ENCODE measurements at places on chromosomes 12 and 14.

GRCh38 chr12:2020511-2020910 lies 16.3 kb upstream of the DCP1B start:
- no peak for DNase-seq

DNA sequence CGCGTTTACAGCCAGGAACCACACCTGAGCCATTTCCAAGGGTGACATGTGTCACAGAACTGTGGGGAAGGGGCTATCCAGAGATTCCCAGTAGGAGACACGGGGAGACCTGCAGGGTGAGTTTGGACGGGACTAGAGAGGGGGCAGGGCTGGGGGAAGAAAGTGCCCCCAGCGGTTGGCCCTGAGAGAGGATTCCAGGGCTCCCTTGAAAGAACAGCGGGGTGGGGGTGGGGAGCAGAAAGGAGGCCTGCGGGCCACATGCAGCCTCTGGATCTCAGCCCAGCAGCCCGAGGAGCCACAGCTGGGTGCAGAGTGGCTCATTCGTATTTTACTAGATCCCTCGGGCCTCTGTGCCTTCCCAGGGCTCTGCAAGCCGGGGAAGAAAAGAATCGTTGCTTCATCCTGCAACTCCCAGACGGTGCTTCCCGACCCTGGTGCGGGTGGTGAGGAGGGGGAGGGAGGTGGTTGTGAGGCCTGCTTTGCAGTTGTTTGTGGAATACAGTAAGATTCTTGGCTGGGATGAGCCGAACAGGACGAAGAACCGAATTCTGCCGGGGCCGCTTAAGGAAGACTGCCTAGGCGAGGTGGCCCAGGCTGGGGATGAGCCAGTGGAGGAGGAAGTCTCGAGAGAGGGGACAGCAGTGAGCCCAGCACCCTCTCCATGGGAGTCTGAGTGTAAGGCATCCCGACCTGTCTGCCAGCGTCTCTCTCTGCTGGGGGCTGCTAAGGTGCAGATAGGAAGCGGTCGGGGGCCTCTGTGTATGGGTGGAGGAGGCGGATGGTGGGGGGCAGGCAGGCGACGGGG lies 36.1 kb upstream of the ANKRD9 start:
- DNase-seq = no peak

GRCh38 chr12:89064151-89064550 lies 288.1 kb downstream of the DUSP6 start:
- DNase-seq = no peak

- DNase-seq = no peak
These were observed 15.0 kb upstream of the MDM2 start for GRCh38 chr12:68792952-68793351.

DNA sequence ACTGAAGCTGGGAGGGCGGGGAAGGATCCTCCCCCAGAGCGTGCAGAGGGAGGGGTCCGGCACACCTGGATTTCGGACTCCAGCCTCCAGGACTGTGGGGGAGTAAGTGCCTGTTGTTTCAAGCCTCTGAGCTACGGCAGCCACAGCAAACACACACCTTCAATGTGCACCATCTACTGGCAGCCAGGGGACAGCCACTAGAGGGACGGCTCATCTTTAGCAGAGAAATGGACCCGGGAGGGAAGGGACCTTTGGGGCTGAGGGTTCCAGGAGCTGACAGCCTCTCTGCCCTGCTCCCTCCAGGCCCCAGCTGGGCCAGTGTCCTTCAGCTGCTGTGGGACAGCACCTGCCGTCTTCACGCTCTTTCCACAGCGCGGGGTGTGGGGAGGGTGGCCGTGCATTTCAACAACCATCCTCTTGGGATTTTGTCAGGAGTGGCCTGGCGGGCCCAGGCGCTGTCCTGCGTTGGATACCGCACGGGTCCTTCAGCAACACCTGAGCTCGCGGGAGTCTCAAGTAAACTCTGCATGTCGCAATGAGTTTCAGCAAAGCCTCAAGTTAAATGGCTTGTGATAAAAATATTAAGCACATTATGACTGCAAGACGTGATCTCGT lies 209.2 kb upstream of the C14orf180 start:
- DNase-seq = no peak

GRCh38 chr12:6871052-6871957 lies 1.8 kb downstream of the SPSB2 start:
- no peak for DNase-seq

- DNase-seq = no peak
These were observed 10.5 kb upstream of the SCARB1 start for GRCh38 chr12:124874188-124874587.

- DNase-seq = no peak
These were observed 28.3 kb downstream of the NGB start for GRCh38 chr14:77242752-77243151.

DNA sequence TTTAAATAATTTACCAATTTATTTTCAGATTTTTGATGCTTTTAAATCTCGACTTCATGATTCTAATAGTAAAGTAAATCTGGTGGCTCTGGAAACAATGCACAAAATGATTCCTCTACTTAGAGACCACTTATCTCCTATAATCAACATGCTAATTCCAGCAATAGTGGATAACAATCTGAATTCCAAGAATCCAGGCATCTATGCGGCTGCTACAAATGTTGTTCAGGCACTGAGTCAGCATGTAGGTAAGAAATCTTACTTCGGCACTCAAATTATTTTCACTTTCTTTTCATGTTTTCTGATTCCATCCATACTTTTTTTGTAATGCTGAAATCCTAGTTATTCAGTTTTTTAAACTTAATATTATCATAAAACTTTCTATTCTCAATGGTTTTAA lies 15.5 kb upstream of the PRPF39 start:
- no peak for DNase-seq

- DNase-seq = no peak
These were observed 51.5 kb downstream of the HCAR2 start for GRCh38 chr12:122651520-122652224.

GRCh38 chr12:78192979-78193378 lies 362.3 kb downstream of the NAV3 start:
- no peak for DNase-seq

DNA sequence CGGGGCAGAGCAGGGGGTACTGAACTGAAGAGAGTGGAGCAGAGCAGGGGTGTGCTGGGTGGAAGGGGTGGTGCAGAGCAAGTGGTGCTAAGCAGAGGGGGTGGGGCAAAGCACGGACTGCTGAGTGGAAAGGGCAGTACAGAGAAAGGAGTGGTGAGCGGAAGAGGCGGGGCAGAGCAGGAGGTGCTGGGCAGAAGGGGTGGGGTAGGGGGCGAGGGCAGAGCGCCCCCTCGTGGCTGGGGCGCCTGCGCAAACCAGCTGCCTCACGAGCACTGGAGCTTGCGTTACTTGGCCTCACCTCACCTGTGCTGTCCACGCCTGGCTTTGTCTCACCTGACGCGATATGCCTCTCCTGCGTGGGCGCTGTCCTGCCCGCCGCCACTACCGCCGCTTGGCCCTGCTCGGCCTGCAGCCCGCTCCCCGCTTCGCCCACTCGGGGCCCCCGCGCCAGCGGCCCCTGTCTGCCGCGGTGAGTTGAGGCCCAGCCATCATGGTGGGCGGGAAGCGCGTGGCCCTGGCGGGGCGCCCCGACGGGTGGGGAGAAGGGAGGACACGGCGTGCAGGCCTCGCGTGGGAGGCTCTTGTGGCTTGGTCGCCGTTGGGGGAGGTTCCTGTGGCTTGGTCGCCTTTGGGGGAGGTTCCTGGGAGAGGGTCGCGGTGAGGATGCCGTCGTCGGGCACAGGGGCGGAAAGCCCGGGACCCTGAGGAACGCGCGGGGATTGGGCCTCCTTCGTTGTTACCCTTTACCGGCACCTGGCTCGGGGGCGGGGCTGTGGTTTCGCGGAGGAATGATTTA lies at the start of gene COX8C:
COX8C (plus strand) TSS at position 257 of the 796 bp plus-strand sequence; CDS start at position 344, 87 bp downstream.
- no peak for DNase-seq

- no peak for DNase-seq
These were observed 16.4 kb downstream of the HNF1A start for GRCh38 chr12:120994589-120995337.

- no peak for DNase-seq
These were observed 2.4 kb downstream of the LGR5 start for GRCh38 chr12:71441836-71442566.

DNA sequence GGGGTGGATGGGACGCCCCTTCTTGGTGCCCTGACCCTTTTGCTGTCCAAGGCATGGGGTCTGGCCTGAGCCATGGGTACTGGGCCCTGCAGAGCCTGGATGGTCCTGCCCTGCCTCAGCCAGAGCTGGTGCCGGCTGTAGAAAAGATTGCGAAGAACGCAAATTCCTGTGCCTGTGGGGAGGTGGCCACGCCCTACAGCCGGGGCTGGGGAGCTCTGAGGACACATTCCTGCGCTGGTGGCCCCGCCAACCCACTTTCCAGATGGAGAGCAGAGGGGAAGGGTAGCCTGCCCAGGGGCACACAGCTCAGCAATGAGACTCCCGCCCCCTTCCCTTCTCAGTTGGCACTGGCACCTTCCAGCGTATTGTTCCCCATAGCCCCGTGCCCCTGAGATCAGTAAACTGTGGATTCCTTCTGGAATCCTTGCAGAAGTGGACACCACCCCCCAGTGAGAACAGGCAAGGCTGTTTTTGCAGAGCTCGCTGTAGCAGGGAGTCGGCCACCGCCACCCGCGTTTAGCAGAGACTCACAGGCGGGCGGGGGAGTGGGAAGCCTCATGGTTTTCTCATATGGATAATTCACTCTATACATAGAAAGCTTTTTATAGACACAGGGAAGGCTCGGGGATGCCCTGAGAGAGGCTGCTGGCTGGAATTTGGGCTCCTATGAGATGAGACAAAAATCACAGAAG lies 8.6 kb downstream of the INF2 start:
- peak; percentile 78 for DNase-seq

GRCh38 chr14:104149617-104150135 lies 11.3 kb downstream of the KIF26A start:
- DNase-seq = no peak

DNA sequence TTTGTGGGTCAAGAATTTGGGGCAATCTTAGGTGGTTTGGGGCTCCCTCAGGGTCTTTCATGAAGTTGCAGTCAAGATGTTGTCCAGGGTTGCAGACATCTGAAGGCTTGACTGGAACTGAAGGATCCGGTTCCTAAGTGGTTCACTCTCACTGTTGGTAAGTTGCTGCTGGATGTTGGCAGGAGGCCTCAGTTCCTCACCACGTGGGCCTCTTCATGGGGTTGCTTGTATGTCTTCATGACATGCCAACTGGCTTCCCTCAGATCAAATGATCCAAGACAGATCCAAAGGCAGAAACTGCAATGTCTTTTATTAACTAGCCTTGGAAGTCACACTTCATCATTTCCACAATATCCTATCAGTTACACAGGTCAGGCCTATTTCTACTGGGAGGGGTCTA lies 49.2 kb downstream of the ARF6 start:
- no peak for DNase-seq

DNA sequence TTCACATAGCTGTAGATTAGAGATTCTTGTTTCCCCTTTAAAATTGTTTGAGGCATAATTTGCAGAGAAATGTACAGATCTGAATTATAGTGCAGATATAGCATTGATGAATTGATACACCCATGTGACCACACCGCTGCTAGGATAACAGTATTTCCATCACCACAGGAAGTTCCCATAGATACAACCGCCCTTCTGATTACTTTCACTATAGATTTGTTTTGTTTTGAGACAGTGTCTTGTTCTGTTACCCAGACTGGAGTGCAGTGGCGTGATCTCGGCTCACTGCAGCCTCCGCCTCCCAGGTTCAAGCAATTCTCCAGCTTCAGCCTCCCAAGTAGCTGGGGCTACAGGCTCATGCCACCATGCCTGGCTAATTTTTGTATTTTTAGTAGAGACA lies 8.8 kb upstream of the ASPG start:
- no peak for DNase-seq

DNA sequence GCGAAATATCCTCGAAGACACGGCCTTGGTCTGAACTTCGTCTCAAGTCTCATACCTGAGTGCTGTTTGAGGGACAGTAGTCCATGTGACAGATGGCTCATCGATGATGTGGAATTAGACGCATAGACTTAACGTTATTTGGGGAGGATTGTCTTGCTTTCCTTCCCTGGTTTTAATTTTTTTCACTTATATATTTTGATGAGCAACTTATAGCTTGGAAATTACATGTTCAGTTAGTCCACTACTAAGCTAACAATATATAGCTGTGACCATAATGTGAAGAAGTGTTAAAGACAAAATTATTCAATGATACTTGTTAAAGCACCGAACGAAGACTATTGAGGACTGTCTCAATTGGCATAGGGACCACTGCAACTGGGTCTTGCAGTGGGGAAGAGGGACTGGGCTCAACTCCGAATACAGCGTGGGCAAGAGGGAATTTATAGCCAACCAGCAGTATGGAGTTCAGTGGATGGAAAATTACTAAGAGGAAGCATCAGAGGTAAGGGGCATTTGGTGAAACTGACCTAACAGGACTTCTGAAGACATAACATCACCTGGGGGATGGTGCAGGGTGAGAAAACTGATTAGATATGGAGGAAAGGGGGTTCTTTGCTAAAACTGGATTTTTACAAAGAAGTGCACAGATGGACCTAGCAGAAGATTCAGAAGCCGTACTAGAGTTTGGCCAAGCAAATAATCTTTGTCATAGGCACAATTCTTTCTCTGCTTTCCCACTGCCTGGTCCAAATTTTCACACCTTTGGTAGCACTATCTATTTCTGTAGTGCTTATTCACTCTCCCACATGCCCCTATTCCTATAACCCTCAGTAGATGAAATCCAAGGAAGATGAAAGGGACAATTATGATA lies 910 bp upstream of the TM7SF3 start:
- DNase-seq = no peak

DNA sequence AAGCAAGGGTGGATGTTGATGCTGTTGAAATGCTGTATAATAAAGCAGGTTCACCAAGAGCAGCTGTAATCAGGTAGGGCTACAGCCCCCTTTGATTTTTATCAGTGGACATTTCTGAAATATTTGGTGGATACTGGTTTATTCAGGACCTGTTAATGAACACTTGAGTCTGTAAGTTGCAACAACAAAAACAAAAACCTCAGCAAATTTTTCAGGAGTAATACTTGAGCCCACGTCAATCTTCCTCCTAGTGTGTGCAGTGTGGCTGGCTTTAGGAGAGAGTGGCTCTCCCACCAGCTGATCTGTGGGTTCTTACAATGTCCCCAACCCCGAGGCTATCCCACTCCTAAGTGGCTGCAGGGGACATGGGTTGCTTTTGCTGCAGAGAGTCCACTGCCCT lies 347.8 kb downstream of the GLT1D1 start:
- no peak for DNase-seq

DNA sequence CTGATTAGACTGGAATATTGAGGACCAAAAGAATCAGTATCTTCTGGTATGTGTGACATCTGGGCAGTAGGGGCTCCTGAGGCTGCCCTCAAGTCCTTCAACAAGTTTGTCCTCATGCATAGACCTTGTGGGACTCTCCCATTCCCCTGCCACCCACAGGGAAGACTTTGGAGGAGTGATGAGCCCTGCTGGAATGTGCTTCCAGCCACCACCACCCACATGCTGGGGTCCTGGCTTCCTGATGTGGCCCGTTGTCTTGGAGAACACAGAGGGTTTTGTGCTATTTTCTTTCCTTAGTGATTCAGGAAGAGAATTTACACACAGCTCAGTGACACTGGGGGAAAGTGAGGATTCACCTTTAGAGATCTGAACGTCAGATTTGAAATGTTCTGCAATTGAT lies 29.2 kb upstream of the SEL1L start:
- DNase-seq = no peak

DNA sequence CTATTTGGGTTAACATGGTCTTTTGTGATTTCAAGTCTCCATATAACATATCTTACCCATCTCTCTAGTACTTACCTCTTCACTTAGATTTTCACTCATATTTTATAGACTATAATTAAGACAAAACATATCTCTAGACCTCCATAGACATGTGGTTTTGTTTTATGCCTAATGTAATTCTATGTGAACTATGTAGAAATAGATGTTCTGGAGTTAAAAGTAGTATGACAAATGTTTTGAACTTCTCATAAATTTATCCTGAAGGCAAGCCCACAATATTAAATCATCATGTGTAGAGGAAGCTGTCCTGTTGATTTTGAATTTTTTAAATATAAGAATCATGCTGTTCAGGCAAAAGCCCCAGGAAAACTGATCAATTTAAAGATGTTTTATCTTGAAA lies 169.2 kb downstream of the SYT1 start:
- no peak for DNase-seq

Data from putamen (tissue), 1 donor.